C1 segment of cervical spinal cord (tissue), 14 donors: ENCODE measurements at places on chromosomes 1 and 21.

DNA sequence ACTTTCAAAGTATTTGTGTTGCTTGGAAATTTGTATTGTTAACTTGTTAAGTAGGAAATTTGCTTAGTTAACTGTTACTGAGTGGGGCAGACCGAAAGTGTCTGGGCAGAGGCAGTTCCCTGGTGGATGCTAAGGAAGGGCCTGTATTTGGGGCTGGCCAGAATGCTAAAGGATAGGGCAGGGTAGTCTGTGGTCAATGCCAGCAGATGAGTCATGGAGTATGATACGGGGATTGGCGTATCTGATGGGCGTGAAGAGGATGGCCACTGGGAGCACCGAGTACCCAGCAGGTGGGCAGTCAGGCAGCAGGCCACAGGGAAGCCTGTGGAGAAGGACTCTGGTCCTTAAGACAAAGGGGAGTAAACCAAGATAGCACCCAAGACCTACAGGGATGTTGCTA is 46.6 kb upstream of the SCAF4 start:
- no peak for DNase-seq

DNA sequence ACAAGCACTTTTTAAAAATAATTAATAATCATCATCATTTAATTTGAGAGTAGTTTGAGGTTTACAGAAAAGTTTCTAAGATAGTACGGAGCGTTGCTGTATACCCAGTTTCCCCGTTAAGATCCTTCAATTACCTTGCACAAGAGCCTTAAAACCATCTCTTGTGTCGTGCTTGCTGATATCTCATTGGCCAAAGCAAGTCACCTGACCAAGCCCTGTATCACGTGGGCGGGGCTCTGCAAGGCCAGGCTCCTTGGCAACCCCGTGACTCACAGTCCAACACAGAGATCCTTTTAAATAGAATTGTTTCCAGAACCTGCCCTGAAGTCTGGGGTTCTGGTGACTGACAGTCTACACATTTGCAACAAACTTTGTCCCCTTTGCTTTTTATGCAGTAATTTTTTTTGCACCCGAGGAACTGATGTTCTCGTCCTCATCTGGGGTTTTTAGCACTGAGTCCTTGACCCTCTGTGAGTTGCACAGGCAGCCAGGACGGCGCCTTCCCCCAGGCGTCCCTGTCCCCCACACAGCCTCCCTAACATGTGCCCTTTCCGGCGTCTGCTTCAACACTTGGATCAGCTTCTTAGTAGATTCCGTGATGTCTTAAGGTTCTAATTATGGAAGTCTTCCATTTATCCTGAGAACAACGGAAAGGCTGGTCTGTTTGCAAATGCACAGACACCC is 183.3 kb upstream of the TMEM51 start:
- DNase-seq, result no peak

GRCh38 chr1:1046767-1047166 is 26.8 kb downstream of the AGRN start:
- DNase-seq, result no peak

DNA sequence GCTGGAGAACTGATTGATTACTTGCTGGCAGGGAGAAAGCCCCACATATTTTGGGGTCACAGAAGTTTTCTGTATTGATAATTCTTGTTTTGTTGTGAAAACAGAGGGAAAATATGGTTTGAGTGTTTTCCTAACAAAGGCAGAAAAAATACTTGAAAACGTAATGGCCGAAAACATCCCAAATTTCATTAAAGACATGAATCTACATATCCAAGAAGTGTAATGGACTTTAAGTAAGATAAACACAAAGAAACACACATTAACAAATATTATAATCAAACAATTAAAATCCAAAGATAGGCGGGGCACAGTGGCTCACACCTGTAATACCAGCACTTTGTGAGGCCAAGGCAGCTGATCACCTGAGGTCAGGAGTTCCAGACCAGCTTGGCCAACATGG is 39.6 kb downstream of the SHCBP1L start:
- DNase-seq, result no peak

GRCh38 chr21:46179708-46180078 is 4.6 kb downstream of the SPATC1L start:
- DNase-seq, result no peak

GRCh38 chr21:19440792-19441655 is 1037.4 kb upstream of the TMPRSS15 start:
- DNase-seq, result no peak

DNA sequence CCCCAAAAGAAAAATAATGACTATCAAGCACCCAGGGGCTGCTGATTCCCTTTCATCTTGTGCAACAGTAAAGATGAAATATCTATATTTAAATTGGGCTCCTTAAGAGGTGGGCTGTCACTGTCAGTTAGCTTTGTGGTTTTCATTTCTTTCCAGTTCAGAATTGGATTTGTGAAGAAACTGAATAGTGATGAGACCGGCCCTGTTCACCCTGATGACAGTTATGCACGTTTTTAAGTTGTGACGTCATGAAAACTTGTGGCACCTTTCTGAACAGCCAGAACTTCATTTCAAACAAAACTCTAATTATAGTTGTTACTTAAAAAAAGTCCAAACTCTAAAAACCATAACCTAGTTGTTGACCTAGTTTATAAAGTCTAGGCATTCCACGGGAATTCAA is 125.9 kb downstream of the RUNX1 start:
- DNase-seq, result no peak

GRCh38 chr1:20443703-20444586 is 42.1 kb downstream of the CAMK2N1 start:
- DNase-seq, result no peak

DNA sequence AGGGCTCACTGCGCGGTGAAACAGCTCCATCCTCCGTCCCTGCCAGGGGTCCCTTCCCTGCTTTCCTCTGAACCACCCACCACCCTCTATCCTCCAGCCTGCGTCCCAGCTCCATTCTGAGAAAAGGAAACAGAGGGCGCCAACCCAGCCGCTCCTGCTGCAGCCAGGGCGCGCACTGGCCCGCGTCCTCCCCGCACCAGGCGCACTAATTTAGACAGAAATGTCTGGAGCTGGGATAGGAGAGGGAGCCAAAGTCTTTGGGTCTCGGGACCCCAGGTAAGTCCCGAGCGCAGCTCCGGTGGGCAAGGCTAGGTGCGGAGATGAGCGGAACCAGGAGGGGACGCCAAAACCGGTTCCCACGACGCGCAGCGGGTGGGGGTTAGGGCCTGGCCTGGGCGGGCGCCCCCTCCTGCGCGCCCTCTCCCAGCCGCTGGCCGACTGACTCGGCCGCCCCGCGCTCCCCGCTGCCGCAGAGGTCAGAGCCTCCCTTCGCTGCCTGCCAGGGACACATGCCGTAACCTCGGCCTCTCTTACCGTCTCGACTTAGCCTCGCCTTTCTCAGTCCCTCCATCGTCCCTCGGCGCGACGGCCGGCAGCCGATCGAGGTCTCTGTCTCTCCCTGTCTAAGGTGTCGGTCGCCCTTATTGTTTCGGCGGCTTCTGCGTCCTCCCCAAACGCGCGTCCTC is 2.0 kb downstream of the CAMK2N1 start:
- peak; percentile 70 for DNase-seq

DNA sequence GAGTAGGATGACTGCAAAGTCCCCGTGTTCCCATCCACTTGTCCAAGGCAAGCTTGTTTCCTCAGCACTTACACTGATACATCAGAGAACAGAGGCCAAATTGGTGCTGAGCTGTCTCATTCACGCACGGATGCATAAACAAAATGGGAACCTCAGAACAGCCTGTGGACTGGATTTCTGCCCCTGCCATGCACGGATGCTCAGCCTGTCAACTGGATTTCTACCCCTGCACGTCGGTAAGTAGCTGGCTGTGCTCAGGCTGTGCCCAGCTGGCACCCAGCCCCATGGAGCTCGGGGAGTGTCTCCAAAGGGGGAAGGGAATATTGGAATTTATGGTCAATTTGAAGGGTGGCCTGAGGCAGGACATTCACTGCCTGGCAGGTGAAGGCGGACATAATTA is 40.8 kb upstream of the TMPRSS2 start:
- DNase-seq, result no peak

DNA sequence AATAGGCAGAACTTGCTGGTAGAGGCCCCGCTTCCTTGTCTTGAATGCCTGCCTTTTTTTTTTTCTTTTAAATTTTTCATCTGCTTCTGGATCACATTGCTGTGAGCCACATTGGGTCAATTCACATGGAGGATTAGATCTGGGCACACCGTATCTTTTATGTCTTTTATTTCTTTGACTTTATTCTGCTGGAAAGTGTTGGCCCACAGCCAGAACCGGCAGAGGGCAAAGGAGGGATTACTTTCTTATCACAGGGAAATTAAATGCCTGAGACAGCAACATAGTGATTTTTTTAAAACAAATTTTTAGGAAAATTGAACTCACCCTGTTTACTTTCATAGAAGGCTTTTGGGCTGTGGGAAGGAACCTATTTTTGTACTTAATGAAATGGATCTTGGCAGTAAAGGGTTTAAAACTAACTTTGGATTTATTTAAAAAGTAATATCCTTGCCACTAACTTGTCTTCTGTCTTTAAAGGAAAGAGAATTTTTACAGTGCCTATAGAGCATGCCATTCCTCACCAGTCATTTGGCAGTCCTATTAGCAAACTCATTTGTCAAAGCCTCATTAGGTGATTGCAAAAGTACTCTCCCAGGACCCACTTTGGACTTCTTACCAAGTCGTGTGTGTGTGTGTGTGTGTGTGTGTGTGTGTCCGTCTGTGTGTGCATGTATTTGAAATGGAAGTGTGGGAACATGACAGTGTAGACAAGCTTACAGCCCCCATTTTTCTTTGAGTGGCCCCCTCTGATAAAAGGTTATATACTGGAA is 68.4 kb downstream of the ST6GALNAC3 start:
- DNase-seq, result no peak

DNA sequence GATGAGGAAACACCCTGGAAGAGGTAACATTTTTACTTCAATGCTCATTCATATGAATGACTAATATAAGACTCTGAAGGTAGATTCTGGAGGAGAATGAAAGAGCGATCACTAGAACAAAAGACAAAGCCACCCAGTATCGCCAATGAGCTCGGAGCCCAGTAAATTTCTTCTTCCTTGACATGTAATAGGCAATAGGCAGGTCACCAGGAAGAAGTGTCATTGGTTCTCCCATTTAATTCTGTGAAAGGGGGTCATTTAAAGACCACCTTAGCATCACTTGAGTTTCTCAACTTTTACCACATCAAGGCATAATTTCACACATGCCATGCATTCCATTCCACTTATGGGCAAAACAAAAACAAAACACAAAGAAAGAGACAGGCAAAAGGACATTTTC is 7.9 kb downstream of the TNFSF18 start:
- no peak for DNase-seq

DNA sequence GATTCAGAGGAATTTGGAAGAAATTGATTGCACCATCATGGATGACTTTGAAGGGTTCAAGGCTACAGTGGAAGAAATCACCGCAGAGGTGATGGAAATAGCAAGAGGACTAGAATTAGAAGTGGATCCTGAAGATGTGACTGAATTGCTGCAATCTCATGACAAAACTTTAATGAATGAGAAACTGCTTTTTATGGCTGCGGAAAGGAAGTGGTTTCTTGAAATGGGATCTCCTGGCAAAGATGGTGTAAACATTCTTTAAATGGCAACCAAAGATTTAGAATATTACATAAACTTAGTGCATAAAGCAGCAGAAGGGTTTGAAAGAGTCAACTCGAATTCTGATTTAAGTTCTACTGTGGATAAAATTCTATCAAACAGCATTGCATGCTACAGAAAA is 698.6 kb downstream of the PLA2G4A start:
- DNase-seq, result no peak

GRCh38 chr1:96674915-96675314 is 46.7 kb upstream of the PTBP2 start:
- DNase-seq, result no peak

DNA sequence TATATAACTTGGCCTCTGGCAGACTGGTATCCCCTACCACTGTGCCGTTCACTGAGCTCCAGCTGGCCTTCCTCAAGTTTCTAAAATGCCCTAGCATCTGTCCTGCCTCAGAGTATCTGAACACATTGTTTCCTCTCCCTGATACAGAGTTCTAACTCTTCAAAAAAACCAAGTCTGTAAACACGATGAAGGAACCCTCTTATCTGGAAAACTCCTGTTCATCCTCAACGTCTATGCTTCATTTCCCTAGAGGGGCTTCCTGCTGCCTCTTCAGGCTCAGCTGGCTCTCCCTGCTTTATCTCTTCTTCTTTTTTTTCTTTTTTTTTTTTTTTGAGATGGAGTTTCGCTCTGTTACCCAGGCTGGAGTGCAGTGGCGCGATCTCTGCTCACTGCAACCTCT is 5.6 kb downstream of the BSDC1 start:
- DNase-seq, result no peak

- DNase-seq, result no peak
These were observed 646 bp upstream of the PDZK1IP1 start for GRCh38 chr1:47190509-47190855.

GRCh38 chr1:67722292-67722944 is 37.4 kb downstream of the GADD45A start:
- peak; percentile 14 for DNase-seq

DNA sequence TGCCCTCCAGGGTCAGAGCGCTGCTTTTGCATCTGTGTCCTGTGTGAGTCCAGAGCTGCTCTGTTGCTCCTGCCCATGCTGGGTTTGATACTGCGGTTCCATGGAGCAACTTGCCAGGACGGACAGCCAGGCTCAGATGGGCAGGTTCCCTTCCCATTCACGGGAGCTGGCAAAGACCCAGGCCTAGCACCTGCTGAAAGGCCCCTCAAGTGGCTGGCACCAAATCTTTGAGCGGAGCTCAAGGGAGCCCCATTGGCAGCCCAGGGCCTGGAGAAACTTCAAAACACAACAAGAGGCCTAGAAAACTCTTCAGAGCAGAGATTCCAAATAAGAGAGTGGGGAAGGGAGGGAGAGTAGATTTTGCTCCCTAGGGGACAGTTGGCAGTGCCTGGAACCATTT is 97.2 kb downstream of the ACTL8 start:
- no peak for DNase-seq

- DNase-seq, result no peak
These were observed 16.2 kb upstream of the SLC6A17 start for GRCh38 chr1:110134050-110134595.

DNA sequence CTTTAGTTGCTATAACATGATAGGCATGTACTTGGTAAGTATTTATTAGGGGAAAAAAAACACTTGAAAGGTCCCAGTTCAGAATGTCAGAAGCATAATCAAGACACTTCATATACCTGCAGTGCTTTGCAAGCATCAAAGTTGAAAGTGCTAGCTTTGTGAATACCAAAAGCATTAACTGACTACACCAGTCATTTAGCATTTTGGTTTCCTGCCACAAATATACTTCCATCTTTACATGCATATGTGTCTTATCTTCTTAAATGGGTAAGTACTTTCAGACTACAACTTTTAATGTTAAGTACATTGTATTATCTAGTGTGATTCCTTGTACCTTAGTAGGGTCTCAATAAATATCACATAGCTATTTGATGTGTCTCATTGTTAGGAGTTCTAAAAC is 43.7 kb downstream of the AKT3 start:
- DNase-seq, result no peak

- no peak for DNase-seq
These were observed 3.9 kb upstream of the SFN start for GRCh38 chr1:26858891-26859640.

GRCh38 chr1:46575300-46575699 is 23.9 kb upstream of the KNCN start:
- DNase-seq, result no peak

GRCh38 chr1:198677027-198677426 is 38.2 kb downstream of the PTPRC start:
- DNase-seq, result no peak
